CD4-positive, alpha-beta T cell treated with Interleukin-17A for 1 hour (primary cell): ENCODE measurements at places on chromosomes 7 and 10.

DNA sequence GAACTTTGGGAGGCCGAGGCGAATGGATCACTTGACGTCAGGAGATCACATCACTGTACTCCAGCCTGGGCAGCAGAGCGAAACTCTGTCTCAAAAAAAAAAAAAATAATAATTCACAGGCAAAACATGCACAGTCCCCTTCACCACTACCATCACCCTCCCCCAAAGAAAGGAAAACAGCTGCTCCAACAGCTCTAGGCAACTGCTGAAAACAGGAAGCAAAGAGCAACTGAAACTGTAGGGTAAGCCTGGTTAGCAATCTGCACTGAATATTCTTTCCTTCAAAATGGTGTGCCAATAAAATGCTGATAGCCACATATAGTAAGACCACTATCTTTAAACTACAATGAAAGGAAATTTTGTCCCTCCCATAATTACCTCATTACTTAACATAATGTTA lies 11.8 kb downstream of the NT5C2 start:
- no peak for DNase-seq

DNA sequence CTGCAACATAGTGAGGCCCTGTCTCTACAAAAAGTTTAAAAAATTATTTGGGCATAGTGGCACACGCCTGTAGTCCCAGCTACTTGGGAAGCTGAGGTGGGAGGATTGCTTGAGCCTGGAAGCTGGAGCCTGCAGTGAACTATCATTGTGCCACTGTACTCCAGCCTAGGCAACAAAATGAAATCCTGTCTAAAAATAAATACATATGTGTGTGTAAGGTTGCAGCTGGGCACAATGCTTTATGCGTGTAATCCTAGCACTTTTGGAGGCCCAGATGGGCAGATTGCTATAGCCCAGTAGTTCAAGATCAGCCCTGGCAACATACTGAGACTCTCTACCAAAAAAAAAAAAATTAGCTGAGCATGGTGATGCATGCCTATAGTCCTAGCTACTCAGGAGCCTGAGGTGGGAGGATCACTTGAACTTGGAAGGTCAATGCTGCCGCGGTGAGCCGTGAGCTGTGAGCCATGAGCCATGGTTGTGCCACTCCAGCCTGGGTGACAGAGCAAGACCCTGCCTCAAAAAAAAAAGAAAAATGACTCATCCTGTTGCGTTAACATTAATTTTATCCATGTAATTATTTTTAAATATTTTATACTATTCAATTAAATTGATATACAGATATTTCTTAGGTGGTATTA lies 38.3 kb downstream of the CCAR1 start:
- DNase-seq, result no peak

DNA sequence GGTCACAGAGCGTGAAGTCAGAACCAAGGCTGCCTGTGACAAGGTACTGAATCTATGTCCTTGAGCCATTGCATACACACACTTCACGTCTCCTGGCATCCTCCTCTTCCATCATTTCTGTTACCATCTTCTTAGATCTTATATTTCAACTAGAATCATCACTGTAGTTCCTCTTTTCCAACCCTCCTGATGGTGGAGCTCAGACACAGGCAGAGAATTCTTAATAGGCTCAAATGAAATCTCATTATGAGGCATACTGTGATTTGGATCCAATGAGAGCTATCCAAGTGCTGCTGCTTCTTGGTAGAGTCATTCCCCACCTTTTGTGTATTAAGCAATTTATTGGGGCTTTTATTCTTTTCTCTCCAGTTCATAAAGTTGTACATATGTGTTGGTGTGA lies 113.2 kb downstream of the CALCR start:
- DNase-seq, result no peak

DNA sequence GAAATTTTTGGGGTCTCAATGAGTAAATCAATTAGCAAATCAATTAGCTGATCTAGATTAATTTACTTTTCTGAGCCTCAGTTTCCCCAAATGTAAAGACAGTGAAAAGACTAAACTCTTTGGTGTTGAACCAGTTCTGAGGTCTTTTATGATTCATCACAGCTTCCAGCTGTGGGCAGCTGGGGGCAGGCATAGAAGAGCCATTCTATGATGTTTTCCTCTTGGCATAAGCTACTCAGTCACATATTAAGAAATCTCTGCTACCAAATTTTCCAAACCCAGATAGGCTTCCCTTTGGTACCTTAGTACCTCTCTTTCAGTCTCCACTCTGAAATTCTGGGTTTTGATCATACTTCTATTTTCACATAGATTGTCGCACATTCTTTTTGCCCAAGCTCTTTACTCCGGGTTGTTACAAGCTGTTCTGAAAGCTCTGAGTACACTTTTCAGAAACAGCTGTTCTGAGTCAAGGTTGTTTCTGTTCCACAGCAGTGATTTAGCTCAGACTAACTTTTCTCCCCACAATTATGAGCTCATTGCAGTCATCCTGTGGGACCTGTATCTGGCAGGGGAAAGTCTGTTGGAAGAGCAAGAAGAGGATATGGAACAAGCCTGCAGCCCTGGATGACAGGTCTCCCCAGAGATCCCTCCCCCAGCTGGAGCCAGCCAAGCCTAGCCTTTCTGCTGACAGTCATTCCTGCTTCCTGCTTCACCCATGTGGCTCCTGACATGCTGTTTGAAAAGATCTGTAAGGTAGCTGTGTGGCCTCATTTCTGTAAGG lies 599.6 kb upstream of the GHITM start:
- DNase-seq, result no peak

DNA sequence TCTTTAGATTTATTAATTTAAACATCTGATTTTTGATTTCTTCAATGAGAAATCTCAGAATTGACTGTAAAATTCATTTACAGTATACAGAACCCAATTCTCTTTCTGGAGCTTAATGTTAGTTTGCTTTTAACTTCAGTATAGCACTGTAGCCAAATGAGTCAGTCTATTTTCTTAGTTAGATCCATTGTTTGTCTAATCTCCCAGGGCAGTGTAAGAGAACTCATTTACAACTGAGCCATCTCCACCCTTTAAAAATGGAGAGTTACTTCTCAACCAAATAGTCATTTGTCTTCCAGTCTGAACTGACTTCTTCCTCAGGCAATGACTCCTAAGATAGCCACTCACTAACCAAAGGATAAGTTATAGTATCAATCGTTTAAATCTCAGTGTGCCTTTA lies 3.0 kb upstream of the WNT2 start:
- DNase-seq, result no peak

DNA sequence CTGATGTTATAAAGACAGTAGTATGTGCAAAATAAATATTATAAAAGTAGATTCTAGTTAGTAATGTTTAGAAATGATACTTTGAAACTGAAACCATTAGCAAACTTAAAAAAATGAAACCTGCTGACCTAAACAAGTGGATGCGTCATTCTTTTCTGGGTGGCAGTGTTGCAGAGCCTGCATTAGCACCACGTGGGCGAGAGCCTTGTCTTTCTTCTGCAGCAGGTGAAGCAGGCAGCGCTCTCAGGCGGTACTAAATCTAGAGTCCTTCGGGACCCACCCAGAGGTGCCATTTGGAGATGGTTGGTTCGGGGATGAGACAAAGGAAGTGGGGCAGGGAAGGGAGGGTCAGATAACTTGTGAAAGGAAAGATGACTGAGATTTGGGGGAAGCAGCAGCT lies 759.1 kb upstream of the IGFBP3 start:
- DNase-seq, result no peak

DNA sequence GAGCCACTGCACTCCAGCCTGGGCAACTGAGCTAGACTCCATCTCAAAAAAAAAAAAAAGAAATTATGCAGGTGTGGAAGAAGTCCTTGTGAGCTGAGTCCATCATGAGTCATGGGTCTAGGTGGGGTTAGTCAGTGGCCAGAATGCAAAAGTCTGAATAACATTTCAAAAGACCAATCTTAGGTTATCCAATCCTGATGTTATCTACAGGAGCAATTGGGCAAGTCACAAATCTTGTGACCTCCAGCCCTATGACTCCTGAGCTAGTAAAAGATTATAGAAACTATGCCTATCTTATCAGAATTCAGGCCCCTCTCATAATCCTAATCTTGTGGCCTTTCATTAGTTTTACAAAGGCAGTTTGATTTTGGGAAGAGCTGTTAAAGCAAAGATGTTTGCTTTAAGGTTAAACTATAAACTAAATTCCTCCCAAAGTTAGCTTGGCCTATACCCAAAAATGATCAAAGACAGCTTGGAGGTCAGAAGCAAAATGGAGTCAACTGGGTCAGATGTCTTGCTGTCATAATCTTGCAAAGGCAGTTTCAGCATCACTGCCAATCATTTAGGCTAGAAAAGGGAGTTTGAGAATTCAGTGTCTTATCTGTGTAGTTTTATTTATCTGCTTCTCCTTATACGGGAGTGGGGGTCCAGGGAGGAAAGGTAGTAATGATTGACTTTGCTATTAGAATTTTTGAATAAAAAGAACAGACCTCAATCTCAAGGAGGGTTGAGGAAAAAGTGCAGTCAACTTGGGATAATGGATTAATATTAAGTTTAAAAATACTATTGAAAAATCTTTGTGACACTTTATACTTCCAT lies 71.2 kb upstream of the TRIM24 start:
- no peak for DNase-seq
